Hepatocyte (in vitro differentiated cells): ENCODE measurements at places on chromosomes 16 and 17. TPM values are rescaled to one million over a fixed set of nuclear protein-coding genes. Genes with fewer than 3 reads are reported as not detected.

DNA sequence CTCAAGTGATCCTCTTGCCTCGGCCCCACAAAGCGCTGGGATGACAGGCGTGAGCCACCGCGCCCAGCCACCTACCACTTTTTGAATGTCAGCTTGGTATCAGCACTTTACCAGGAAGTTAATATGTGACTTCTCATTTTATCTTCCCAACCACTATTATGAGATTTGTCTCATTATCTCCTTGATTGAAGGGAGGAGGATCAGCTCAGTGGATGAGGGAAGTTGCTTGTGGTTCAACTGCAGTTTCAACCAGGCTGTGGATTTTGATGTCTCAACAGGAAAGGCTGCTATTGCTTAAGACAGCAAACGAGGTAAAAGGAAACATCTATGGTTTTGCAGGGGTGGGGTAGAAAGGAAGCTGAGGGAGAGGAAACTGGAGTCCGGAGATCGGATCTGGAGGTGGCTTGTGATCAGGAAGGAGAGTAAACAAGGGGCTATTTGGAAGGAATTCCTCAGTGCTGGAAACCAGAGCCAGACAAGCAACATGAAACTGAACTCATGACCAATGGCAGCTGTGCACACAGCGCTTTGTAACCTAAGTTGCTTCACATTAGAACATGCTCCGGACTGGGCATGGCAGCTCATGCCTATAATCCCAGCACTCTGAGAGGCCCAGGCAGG lies 180.5 kb downstream of the VPS53 start:
- H3K4me1 ChIP-seq, result peaks cover 12% of the 10 kb centered on the region
- no peak overlapping the region for H3K27ac ChIP-seq
- no peak for DNase-seq
- no peaks in the 10 kb centered on the region for H3K27me3 ChIP-seq
- H3K36me3 ChIP-seq, result no peaks in the 10 kb centered on the region

DNA sequence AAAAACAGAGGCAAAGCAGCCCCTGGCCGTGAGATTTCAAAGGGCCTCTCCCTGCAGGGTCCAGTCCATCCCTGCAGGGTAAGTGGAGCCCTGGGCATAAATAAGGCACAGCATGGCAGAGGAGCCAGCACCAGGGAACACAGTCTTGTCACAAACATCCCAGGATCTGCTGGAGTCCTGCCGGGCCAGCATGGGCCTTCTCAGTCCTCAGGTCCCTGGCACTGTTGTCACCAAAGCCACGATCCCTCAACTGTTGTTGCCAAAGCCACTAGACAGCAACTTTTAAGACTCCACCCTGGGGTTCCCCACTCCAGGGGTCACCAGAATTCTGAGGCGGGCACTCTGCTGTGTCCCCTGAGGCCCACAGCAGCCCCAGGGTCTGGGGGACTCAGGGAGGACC lies 47.8 kb upstream of the BAHCC1 start:
- H3K27me3 ChIP-seq, result no peaks in the 10 kb centered on the region
- no peak overlapping the region for H3K4me3 ChIP-seq
- H3K36me3 ChIP-seq, result no peaks in the 10 kb centered on the region
- DNase-seq, result peak; percentile 5
- peak overlapping the region; percentile 98 for H3K27ac ChIP-seq
- peaks cover 16% of the 10 kb centered on the region for H3K4me1 ChIP-seq

GRCh38 chr17:72778169-72779151 lies 314.0 kb downstream of the SLC39A11 start:
- no peak for DNase-seq
- peaks cover 4% of the 10 kb centered on the region for H3K4me1 ChIP-seq
- H3K27me3 ChIP-seq, result no peaks in the 10 kb centered on the region
- H3K36me3 ChIP-seq, result no peaks in the 10 kb centered on the region
- H3K4me3 ChIP-seq, result no peak overlapping the region

GRCh38 chr17:47300718-47301117 lies 23.0 kb upstream of the EFCAB13 start:
- H3K27me3 ChIP-seq, result no peaks in the 10 kb centered on the region
- H3K27ac ChIP-seq, result no peak overlapping the region
- H3K4me1 ChIP-seq, result no peaks in the 10 kb centered on the region
- H3K36me3 ChIP-seq, result no peaks in the 10 kb centered on the region

GRCh38 chr16:81454044-81454443 lies 9.4 kb downstream of the CMIP start:
- no peak for DNase-seq
- H3K27ac ChIP-seq, result no peak overlapping the region
- H3K4me1 ChIP-seq, result peaks cover 48% of the 10 kb centered on the region
- no peak overlapping the region for H3K4me3 ChIP-seq
- H3K36me3 ChIP-seq, result no peaks in the 10 kb centered on the region
- H3K27me3 ChIP-seq, result no peaks in the 10 kb centered on the region

- peak overlapping the region; percentile 25 for H3K27ac ChIP-seq
- no peak overlapping the region for H3K4me3 ChIP-seq
- peaks cover 21% of the 10 kb centered on the region for H3K4me1 ChIP-seq
- peaks cover 3% of the 10 kb centered on the region for H3K36me3 ChIP-seq
- DNase-seq, result no peak
- no peaks in the 10 kb centered on the region for H3K27me3 ChIP-seq
These were observed 163.2 kb downstream of the SPECC1 start for GRCh38 chr17:20172376-20172775.

- no peaks in the 10 kb centered on the region for H3K27me3 ChIP-seq
- H3K36me3 ChIP-seq, result no peaks in the 10 kb centered on the region
- H3K27ac ChIP-seq, result no peak overlapping the region
These were observed 8.8 kb downstream of the IL21R start for GRCh38 chr16:27410761-27411160.

GRCh38 chr16:68752602-68753001 lies 15.5 kb downstream of the CDH1 start:
- peak; percentile 46 for DNase-seq
- H3K36me3 ChIP-seq, result no peaks in the 10 kb centered on the region
- no peak overlapping the region for H3K4me3 ChIP-seq
- peak overlapping the region; percentile 89 for H3K27ac ChIP-seq
- peaks cover 47% of the 10 kb centered on the region for H3K4me1 ChIP-seq

DNA sequence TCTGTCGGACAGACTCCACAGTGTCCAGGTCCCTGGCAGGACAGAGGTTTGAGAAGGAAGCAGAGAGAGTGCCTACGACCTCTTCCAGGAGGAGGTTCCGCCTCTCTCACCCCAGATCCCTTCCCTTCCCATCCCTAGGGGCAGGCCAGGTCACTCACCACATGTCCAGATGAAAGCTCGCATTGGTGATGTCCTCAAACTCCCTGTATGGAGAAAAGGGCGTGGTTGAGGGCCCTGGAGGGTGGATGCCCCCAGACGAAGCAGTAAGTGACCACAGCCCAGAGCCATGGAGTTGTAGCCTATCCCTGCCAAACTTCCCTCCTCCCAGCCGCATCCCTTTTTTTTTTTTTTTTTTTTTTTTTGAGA lies 3.4 kb downstream of the UNC13D start:
- H3K27ac ChIP-seq, result no peak overlapping the region
- H3K4me1 ChIP-seq, result peaks cover 14% of the 10 kb centered on the region

DNA sequence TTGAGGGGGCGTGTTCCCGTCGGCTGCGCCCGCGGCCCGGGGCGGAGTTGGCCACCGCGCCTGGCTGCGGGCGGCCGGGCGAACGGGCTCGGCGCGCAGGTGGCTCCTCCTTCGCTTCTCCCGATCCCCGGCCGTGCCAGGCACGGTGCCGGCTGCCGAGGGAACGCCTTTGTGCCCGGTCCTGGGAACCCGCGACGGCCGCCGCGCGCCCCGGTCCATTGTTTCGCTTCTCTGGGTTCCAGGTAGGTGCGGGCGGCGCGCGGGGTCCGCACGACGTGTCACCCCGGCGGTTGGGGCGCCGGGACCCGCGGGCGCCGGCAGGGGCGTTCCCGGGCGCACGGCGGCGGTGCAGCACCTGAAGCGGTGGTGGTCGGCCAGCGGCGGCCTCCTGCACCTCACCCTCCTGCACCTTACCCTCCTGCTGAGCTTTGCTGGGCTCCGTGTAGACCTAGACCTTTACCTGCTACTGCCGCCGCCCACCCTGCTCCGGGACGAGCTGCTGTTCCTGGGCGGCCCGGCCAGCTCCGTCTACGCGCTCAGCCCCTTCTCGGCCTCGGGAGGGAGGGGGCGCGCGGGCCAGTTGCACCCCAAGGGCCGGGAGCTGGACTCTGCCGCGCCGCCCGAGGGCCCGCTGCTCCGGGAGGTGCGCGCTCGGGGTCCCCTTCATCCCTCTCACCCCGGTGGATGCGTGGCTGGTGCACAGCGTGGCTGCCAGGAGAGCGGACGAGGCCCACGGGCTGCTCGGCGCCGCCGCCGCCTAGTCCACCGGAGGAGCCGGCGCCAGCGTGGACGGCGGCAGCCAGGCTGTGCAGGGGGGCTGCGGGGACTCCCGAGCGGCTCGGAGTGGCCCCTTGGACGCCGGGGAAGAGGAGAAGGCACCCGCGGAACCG lies 99.9 kb downstream of the EFCAB13 start:
- H3K27ac ChIP-seq, result peak overlapping the region; percentile 69
- H3K4me1 ChIP-seq, result no peaks in the 10 kb centered on the region
- H3K4me3 ChIP-seq, result peak overlapping the region; percentile 46
- peak; percentile 56 for DNase-seq
- no peaks in the 10 kb centered on the region for H3K36me3 ChIP-seq

DNA sequence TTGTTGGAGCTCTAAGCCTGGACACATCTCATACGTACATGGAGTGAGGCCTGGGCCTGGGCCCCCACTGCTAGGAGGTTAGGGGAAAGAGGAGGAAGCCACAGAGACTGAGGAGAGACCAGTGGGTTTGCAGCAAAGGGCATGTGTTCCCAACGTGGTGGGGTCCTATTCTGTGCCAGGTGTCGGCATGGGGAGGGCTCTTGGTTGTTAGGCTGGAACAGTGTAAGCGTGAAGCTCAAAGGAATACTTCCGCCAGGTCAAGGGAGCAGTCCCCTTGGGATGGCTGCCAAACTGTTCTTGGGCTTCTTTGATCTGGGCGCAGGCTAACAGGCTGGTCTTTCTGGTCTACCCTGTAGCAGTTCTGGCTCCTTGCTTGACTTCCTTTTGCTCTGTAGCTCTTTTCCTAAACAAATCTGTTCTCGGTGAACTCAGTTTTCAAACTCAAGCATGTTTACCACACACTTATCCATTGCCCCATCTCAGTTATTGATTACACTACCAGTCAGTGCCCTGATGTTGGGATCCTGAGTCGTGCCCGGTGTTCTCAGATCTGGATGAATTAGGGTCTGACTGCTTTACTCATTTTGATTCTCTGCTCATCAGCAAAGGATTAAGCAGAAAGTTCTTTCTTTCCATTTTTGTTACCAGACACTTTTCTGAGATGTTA lies 36.4 kb downstream of the GPT2 start:
- no peak for DNase-seq
- no peak overlapping the region for H3K27ac ChIP-seq
- no peak overlapping the region for H3K4me3 ChIP-seq
- H3K27me3 ChIP-seq, result no peaks in the 10 kb centered on the region

- H3K27ac ChIP-seq, result peak overlapping the region; percentile 81
- H3K4me3 ChIP-seq, result no peak overlapping the region
- no peaks in the 10 kb centered on the region for H3K27me3 ChIP-seq
- no peaks in the 10 kb centered on the region for H3K4me1 ChIP-seq
- peaks cover 11% of the 10 kb centered on the region for H3K36me3 ChIP-seq
These were observed 48.1 kb downstream of the ARHGAP17 start for GRCh38 chr16:24967074-24967473.

DNA sequence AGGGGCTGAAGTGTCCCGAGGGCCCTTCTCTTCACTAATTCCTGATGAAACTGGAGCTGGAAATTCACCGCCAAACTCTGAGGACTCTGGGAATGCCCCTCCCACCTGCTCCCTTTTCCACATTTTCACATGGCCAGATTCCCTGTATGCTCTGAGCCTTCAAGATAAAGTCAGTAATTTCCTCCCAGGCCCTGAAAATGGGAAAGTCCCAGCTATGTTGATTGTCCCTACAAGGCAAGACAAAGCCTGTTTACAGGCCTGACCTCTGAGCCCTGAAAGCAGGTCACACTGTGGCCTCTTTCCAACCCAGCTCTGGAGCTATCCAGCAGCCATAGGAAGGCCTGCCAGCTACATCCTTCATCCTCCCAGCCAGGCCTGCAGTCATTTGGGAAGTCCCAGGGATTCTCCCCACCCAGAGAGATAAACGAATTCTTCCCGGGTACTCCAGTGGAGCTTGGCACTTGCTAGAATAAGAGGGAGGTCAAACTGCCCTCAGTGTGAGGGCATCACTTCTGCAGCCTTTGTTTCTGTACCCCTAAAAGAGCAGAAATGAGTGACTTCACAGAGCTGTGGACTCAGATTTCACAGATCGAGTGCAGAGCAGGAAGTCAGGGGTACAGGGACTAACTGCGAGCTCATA lies 19.6 kb upstream of the CCL2 start:
- no peak overlapping the region for H3K4me3 ChIP-seq
- H3K27ac ChIP-seq, result no peak overlapping the region
- peaks cover 13% of the 10 kb centered on the region for H3K4me1 ChIP-seq
- H3K27me3 ChIP-seq, result no peaks in the 10 kb centered on the region
- peak; percentile 52 for DNase-seq

DNA sequence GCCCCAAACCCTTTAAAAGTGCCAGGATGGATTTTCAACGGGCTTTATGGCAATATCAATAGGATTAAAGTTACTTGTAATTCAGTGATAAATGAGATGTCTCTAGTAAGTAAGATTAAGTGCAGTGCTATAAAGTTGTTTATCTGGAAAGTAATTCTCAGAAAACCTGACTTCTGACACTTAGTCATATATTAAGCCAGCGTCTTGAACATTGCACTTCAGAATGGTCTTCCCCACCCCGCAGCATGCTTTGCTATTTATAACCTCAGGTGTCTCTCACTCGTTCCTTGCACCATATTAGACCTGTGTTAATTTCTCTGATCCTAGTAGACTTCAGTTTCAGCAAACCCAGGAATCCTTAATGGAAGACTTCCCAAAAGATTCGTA lies 2.1 kb upstream of the MAF start:
- peaks cover 30% of the 10 kb centered on the region for H3K4me1 ChIP-seq
- no peaks in the 10 kb centered on the region for H3K36me3 ChIP-seq
- H3K4me3 ChIP-seq, result no peak overlapping the region
- H3K27me3 ChIP-seq, result no peaks in the 10 kb centered on the region

GRCh38 chr16:10668322-10669045 lies 26.2 kb downstream of the TEKT5 start:
- H3K27me3 ChIP-seq, result no peaks in the 10 kb centered on the region
- H3K27ac ChIP-seq, result no peak overlapping the region
- no peaks in the 10 kb centered on the region for H3K4me1 ChIP-seq
- peak; percentile 27 for DNase-seq

The CCDC92B gene
- 0.12 TPM in 1 of 2 replicates, not detected in the other for total RNA-seq

The CYLD gene
- total RNA-seq, result 17.8 and 19.0 TPM in 2 replicates

The CSH1 gene
- total RNA-seq, result 0.92 and 1.1 TPM in 2 replicates

The UTS2R gene
- total RNA-seq, result 0.10 TPM in 1 of 2 replicates, not detected in the other

The ADAP2 gene
- total RNA-seq, result 1.2 and 1.5 TPM in 2 replicates

The TSR1 gene
- 21.2 and 28.9 TPM in 2 replicates for total RNA-seq

The CA10 gene
- total RNA-seq, result 0.20 and 0.33 TPM in 2 replicates

The DOC2A gene
- total RNA-seq, result 6.8 and 6.9 TPM in 2 replicates

The CD300LB gene
- not detected in 2 replicates for total RNA-seq

The SUMO2 gene
- 112 and 115 TPM in 2 replicates for total RNA-seq

The GPR142 gene
- total RNA-seq, result not detected in 2 replicates
